ENCODE measurements at places on chromosomes 16 and 17.

- no peak for DNase-seq
These were observed 46.7 kb downstream of the HAPSTR1 start for GRCh38 chr16:9138021-9138680.

GRCh38 chr17:55436224-55437158 lies 14.9 kb upstream of the MMD start:
- DNase-seq, result no peak

DNA sequence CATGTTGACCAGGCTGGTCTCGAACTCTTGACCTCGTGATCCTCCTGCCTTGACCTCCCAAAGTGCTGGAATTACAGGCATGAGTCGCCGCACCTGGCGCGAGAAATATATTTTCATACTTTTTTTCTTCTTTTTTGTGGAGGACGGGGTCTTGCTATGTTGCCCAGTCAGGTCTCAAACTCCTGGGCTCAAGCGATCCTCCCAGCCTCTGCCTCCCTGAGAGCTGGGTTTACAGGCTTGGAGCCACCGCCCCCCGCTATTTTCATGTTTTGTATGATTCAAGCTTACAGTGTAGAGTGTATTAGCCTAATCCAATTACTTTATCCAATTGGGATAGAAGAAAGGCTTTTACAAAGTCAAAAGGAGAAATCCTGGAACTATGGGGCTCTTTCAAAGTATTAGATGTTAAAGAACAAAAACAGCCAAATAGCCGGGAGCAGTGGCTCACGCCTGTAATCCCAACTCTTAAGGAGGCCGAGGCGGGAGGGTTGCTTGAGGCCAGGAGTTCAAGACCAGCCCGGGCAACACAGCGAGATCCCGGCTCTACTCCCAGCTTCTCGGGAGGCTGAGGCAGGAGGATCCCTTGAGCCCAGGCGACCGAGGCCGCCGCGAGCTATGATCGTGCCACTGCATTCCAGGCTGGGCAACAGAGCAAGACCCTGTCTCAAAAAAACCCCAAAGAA lies 1.4 kb upstream of the MAP1LC3B start:
- no peak for DNase-seq

- no peak for DNase-seq
These were observed 43.4 kb downstream of the ZNF276 start for GRCh38 chr16:89764711-89765201.

DNA sequence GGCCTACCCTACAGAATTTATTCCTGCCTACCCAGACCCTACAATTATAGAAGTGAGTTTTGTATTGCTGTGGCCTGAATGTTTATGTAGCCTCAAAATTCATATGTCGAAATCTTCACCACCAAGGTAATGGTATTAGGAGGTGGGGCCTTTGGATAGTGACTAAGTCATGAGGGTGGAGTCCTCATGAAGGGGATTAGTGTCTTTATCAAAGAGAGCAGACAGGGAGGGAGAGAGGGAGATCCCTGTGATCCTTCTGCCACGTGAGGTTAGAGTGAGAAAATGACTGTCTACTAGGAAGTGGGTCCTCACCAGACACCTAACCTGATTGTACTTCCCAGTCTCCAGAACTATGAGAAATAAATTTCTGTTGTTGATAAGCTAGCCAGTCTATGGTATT lies 981 bp upstream of the DUXB start:
- no peak for DNase-seq

- DNase-seq, result no peak
These were observed 135.7 kb downstream of the CDK5R1 start for GRCh38 chr17:32622540-32622939.

DNA sequence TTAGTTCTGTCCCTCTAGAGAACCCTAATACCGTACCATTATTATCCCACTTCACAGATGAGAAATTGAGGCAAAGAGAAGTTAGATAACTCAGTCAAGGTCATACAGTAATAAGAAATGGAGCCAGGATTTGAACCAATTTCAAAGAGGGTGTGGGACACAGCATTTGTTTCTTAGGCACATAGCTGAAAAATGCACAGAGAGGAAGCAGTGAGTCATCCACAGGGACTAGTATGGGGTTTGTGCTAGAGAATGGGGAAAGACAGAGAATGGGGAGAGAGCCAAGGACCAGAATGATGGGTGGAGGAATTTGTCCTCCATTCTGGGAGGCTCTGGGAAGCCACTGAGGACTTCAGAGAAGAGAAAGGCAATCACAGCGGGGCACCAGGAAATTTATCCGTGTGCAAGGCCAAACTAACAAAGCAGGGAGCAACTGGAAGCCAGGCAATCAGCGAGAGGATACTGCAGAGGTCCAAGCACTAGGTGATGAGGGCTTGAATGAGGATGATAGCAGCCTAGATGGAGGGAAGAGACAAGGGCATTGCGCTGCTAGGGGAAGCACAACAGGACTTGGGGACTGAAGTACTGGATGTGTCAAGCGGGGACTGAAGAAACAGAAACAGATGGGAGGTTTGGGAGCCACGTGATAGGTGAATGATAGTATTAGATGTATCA lies 78.1 kb upstream of the ZFHX3 start:
- no peak for DNase-seq

GRCh38 chr17:38617074-38617860 lies 11.5 kb upstream of the SRCIN1 start:
- no peak for DNase-seq

- DNase-seq, result no peak
These were observed 15.2 kb downstream of the EMP2 start for GRCh38 chr16:10565167-10565566.

GRCh38 chr16:58510097-58510775 lies 5.1 kb upstream of the SETD6 start:
- DNase-seq, result no peak

DNA sequence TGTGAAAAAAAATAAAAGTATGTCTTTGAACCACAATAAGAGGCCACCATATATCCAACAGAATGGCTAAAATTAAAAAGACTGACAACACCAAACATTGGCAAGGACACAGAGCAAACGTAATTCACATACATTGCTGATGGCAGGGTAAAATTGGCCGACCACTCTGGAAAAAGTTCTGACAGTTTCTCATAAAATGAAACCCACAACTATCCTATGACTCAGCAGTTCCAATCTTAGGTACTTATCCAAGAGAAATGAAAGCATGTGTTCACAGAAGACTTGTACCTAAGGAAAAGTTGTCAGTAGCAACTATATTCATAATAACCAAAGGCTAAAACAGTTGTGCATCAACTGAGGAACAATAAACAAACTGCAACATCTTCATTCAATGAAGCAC lies 357.3 kb upstream of the XYLT1 start:
- no peak for DNase-seq

DNA sequence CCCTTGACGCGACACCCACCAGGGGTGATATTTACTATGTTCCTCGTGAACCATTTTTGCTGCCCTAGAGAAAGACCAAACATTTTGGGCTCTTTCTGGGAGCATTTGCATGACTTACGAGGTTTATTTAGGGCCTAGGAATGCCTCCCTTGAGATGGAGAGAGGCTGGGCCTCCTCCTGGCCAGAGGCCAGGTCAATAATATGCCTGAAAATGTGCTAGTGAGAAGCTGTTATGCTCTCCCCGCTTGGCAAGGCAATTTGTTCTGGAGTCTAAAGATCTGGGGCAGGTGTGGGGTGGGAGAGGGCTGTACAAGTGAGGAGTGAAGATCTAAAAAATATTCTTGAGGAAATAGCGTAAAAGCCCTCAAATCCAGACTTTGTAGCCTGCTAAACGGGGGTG lies 587.3 kb upstream of the CDH5 start:
- no peak for DNase-seq

- no peak for DNase-seq
These were observed 5.7 kb downstream of the SLC22A31 start for GRCh38 chr16:89194340-89195311.

DNA sequence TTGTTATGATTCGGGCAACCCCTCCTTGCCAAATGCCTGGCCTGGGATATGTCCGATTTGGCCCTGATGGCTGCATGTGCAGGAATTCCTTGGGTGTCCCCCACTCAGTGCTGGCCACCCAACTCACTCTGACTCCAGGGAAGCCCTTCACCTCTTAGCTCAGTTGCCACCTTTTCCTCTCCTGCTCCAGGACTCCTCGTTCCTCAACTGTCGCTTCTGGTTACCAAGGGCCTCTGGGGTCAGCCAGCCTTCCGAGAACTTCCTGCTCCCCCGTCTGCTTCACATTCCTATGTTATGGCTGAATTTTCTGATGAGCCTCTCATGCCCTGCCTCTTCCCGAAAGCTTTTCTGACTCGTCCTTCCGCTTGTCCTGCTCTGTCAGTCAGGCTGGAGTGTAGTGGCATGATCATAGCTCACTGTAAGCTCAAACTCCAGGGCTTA lies 63.5 kb downstream of the SPACA3 start:
- peak; percentile 58 for DNase-seq

- DNase-seq, result no peak
These were observed 14.9 kb downstream of the CEP131 start for GRCh38 chr17:81207610-81208581.

- DNase-seq, result no peak
These were observed 207.8 kb upstream of the FOXF1 start for GRCh38 chr16:86302421-86303109.
